ENCODE measurements at places on chromosomes 2 and 18. TPM values are rescaled to one million over a fixed set of nuclear protein-coding genes. Genes with fewer than 3 reads are reported as not detected.

- no peak for DNase-seq
- no peaks in the 10 kb centered on the region for H3K36me3 ChIP-seq
- no peaks in the 10 kb centered on the region for H3K27me3 ChIP-seq
- no peak overlapping the region for H3K4me3 ChIP-seq
Measured at GRCh38 chr2:121212661-121213325, 72.2 kb downstream of the TFCP2L1 start.

DNA sequence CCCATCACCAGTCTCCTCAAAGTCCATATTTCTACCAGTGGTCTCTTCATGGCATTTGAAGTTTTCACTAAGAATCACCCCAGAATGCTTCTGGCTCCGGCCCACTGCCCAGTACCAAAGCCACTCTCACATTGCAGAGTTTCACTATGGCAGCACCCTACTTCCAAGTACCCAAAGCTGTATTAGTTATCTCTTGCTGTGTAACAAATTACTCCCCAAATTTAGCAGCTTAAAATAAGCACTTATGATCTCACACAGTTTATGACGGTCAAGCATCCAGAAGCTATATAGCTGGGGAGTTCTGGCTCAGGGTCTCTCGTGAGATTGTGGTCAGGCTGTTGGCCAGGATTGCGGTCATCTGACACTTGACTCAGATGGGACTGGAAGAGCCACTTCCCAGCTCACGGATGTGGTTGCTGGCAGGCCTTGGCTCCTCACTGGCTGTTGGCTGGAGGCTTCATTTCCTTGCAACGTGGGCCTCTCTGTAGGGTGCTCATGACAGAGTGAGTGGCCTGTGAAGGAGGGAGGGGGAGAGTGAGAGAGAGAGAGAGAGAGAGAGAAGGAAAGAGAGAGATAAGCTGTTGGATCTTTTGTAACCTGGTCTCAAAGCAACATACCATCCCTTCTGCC, 189.5 kb downstream of the CTIF start:
- H3K27me3 ChIP-seq: no peaks in the 10 kb centered on the region
- H3K4me1 ChIP-seq: no peaks in the 10 kb centered on the region
- no peak overlapping the region for H3K27ac ChIP-seq
- H3K4me3 ChIP-seq: no peak overlapping the region
- DNase-seq: no peak

GRCh38 chr2:238233625-238234024, 6.2 kb downstream of the HES6 start:
- DNase-seq: no peak
- no peak overlapping the region for H3K4me3 ChIP-seq
- peaks cover 19% of the 10 kb centered on the region for H3K4me1 ChIP-seq
- H3K27me3 ChIP-seq: peaks cover 8% of the 10 kb centered on the region
- H3K27ac ChIP-seq: no peak overlapping the region

DNA sequence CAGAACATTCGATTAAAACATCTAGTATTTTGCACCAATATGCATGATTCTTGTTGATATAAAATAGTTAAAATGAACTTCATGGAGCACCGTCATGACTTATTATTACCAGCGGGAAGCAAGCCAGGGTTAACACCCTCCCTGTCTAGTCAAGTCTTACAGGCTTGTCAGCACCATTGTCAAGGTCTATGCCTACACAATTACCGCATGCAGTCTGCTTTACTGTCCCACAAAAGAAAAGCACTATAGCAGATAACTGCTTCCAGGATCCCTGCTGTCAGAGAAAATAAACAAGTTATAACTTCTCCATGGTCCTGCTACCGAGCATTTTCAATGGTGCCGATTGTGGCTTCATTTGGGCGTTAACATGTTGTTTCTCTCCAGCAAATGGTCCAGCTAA, 968.0 kb upstream of the FAM98A start:
- H3K4me3 ChIP-seq: no peak overlapping the region
- no peak overlapping the region for H3K27ac ChIP-seq
- no peaks in the 10 kb centered on the region for H3K4me1 ChIP-seq
- H3K27me3 ChIP-seq: no peaks in the 10 kb centered on the region
- no peak for DNase-seq

DNA sequence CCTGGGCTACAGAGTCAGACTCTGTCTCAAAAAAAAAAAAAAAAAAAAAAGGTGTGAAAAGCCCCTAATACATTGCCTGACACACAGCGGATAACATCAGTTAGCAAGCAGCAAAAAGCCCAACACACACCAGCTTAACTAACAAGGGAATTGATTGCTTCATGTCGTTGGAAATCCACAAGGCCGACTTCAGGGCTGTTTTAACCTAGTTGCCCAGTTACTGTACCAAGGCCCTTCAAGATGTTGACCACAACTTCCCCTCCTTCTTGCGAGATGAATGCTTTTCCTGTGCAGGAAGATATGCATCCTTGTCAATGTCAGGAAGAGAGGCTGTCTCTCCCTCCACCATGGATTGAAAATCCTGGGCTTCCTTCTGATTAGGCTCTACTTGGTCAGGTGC, 202.9 kb downstream of the MIB1 start:
- no peak for DNase-seq
- no peaks in the 10 kb centered on the region for H3K4me1 ChIP-seq
- no peak overlapping the region for H3K4me3 ChIP-seq
- no peak overlapping the region for H3K27ac ChIP-seq

- H3K4me1 ChIP-seq: no peaks in the 10 kb centered on the region
- no peak overlapping the region for H3K27ac ChIP-seq
- H3K27me3 ChIP-seq: no peaks in the 10 kb centered on the region
- H3K4me3 ChIP-seq: no peak overlapping the region
- no peaks in the 10 kb centered on the region for H3K36me3 ChIP-seq
Measured at GRCh38 chr2:71807581-71808451, 339.8 kb downstream of the CYP26B1 start.

DNA sequence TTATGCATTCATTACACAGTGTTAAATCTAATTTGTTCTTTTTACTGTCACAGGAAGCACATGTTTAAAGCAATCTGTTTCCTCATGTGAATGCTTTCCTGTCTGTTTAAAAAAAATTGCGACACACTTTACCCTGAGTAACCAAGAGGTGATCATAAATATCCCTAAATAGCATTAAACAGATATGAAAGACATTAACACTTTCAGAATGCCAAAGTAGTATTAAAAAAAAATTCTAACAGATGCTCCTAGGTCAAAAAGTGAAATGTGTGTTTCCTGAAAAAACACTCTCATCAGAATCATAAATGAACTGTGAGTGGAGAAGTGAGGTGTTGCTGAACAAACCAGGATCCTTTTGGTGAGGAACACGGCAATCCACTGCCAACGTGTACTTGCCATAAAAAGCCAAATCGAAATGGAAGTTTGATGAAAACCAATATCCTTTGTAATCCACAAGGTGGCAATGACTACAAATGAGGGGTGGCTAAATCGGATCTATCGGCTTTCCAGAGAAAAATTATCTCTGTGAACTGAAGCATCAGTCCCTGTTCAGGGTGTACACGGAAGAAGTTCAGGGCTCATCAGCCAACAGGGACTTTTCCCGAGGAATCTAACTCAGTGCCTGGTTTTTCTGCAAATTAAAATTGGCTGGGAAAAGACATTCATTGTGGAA, 248.9 kb downstream of the TCF4 start:
- no peak overlapping the region for H3K27ac ChIP-seq
- no peaks in the 10 kb centered on the region for H3K36me3 ChIP-seq
- H3K27me3 ChIP-seq: no peaks in the 10 kb centered on the region
- no peaks in the 10 kb centered on the region for H3K4me1 ChIP-seq
- DNase-seq: no peak

GATA6 gene
- total RNA-seq: not detected

PARD6G gene
- total RNA-seq: 0.28 TPM

EMILIN1 gene
- total RNA-seq: 0.33 TPM

STAMBP gene
- total RNA-seq: 37.3 TPM

CD207 gene
- total RNA-seq: not detected

Data from CD4-positive, alpha-beta memory T cell (primary cell).